ENCODE measurements at places on chromosomes 7 and 10.

GRCh38 chr10:86288695-86289576 lies 77.7 kb downstream of the GRID1 start:
- no peak for DNase-seq

DNA sequence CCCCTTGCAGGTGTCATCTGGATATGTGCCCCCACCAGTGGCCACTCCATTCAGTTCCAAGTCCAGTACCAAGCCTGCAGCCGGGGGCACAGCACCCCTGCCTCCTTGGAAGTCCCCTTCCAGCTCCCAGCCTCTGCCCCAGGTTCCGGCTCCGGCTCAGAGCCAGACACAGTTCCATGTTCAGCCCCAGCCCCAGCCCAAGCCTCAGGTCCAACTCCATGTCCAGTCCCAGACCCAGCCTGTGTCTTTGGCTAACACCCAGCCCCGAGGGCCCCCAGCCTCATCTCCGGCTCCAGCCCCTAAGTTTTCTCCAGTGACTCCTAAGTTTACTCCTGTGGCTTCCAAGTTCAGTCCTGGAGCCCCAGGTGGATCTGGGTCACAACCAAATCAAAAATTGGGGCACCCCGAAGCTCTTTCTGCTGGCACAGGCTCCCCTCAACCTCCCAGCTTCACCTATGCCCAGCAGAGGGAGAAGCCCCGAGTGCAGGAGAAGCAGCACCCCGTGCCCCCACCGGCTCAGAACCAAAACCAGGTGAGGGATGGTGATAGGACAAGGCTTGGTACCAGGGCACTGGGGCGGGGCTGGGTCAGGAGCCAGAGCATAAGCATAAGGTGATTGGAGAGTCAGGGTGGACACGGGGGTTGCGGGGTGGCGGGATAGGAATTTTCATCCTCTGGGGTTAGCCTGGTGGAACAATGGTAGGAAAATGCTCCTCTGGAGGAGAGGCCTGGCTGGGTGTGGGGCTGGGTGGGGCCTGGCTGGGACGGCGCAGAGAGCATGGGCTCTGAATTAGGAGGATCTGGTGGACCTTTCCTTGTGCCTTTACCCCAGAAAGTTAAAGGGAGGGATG lies 1.9 kb downstream of the ZYX start:
- no peak for DNase-seq

- DNase-seq = no peak
These were observed 56.0 kb upstream of the PITRM1 start for GRCh38 chr10:3228629-3228945.

GRCh38 chr10:129778571-129778970 lies 185.5 kb downstream of the EBF3 start:
- no peak for DNase-seq

- DNase-seq = no peak
These were observed 45.1 kb upstream of the CCNJ start for GRCh38 chr10:95998255-95998784.

GRCh38 chr10:131818510-131819234 lies 82.1 kb upstream of the PPP2R2D start:
- DNase-seq = no peak

DNA sequence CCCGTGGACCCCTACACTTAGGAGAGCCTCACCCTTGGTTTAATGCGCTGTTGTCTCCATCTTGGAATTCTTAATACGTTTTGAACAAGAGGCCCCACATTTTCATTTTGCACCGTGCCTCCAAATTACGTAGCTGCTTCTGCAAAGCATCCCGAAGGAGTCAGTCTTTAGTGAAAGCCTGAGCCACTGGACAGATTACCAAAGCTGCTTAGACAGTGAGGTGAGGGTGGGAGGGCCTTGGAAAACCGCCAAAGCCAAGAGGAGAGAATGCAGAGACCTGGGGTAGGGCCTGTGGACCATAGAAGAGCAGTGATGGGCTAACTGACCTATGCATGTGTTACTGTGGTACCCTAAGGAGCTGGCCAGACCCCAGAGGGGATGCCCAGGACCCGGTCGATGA lies 4.2 kb upstream of the TCAF1 start:
- DNase-seq = no peak

DNA sequence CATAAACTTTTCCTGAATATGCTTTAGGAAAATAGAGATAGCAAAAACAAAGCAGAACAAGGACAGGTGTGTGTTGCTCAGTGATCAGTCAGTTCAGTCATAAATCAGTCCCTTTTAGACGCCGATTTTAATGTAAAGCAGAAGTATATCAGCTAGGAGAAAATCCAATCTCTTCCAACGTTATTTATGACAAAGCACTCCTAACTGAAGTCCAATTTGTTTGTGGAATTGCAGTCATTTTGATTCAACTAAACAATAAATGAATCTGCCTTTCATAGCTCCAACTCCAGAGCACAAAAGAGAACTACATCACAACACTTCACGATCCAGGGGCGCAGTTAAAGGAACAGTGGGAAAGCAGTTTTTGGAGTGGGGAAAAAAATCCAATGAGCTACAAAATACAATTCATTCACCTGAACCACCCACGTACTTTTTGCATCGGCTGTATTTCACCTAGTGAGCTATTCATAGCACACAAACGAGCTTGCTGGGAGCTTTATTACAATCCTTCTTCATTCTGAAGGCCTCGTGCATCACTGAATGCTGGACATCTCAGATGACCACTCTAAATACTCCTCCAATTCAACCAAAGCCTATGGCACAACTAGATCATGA lies 151.3 kb downstream of the LRRN3 start:
- no peak for DNase-seq

DNA sequence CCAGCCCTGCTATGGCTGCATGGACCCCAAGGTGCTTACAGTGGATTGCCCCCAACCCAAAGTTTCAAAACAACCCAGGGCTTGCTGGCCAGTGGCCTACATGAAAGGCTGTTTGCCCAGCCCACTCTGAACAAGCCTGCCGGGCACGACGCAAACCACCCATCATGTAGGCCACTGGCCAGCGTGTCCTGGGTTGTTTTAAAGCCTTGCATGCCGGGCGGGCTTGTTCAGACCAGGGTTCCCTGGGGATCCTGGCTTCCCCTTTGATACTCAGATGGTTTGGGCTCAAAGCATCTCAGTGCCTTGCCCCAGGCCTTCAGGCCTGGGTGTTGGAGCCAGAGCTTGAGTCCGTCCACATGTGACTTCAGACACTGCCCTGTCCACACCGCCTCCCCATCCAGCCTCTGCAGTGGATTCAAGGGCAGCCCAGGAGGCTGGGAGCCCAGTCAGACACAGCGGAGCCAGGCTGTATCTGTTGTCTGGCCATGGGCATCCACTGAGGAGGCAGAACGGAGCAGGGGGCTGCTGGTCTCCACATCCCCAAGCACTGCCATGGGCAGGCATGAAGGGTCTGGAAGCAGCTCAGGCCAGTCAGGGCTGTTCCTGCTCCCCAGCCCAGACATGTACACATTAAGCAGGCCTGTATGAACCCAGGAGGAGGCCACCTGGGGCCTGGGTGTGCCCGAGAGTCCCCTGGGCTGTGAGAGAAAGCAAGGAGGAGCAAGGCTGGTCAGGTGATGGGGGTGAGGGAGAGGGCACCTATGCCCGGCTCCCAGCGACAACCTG lies 4.0 kb upstream of the ADIRF start:
- DNase-seq = no peak

DNA sequence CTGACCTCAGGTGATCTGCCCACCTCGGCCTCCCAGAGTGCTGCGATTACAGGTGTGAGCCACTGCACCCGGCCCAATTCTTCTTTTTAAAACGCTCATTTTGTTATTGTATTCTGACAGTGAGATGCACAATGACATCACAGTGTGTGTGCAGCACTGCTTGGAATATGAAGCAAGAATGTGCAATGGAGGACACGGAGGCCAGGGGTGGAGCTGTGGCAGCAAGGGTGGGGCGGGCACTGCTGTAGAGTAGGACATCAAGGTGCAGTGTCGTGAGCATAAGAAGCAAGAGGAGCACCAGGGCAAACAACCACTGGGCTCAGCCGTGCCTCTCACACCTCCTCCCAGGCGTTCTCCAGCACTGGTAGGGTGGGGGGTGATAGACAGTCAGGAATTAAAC lies 26.8 kb upstream of the GRID1 start:
- no peak for DNase-seq

DNA sequence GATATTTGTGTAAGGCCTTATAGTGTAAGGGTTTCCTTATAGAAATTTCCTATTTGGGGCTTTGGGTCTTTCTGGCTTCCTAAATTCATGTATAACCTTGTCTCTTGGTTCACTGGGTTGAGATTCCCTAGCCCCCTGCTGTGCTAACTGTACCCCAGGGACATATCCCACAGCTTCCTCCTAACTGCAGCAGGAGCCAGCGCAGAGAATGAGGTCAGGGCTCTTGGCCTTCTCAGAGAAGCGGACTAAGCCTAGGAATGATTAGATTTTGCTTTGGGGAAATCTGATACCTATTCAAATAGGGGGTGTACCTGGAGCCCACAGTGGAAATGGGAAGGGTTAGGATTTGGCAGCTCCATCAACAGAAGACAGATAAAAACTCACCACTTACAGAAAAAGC lies 138.1 kb upstream of the EFCAB10 start:
- no peak for DNase-seq

DNA sequence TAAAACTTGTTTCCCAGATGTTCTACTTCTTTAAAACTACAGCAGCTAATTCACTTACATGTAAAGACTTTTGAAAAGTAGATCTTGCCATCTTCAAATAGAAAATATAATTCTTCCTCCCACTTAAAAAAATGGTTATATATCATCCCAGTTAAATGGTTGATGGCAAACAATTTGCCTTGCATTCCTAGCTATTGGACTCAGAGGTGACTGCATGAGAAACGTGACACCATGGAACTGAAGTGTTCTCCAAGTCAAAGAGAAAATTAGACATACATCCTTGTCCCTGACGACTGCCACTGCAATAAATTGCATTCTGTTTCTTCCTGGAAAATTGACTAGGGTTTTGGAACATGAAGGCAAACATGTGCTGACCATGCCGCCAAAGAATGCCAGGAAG lies 95.0 kb upstream of the POM121L12 start:
- DNase-seq = no peak

DNA sequence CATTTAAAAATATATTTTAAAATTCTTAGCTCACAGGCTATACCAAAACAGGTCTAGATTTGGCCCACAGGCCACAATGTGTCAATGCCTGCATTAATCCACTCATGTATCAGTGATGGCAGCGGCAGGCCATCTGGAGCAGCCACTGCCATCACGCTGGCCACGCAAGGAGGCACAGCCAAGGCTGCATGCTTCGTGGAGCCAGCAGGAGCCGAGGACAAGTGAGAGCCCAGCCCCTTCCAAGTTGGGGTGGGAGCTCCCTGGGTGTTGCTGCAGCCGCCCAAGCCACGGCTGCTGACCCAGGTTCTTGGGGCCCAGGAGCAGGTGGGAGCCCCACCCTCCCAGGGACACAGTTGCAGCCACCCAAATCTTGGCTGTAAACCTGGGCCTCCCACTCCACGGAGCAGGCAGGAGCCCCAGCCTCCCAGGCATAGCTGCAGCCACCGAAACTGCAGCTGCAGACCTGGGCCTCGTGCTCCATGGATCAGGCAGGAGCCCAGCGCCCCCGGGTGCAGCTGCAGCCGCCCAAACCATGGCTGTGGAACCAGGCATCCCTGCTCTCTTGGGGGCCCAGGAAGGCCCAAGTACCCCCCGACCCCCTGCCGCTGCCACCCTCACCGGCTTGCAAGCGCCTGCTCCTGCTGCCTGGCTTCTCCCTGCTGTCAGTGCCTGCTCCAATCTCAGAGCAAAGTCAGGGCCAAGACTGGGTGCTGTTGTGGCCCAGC lies 87.3 kb upstream of the CACUL1 start:
- no peak for DNase-seq

GRCh38 chr7:88437132-88437531 lies 130.4 kb upstream of the STEAP4 start:
- DNase-seq = no peak

GRCh38 chr7:111010798-111011197 lies 80.1 kb upstream of the LRRN3 start:
- no peak for DNase-seq

DNA sequence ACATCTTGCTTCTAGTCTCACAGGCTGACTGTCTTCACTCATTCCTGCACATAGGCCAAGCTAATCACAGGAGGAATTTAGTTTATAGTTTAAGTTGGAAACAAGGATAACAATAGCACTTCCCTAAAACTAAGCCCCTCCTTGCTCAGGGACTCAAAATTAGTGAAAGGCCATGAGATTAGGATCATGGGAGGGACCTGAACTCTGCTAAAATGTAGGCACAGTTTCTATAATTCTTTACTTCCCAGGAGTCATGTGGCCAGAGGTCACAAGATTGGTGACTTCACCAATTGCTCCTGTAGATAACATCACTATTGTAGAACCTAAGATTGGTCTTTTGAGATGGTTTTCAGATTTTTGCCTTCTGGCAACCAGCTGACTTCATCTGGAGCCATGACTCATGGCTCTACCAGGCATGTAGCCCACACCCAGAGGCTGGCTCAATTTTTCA lies 14.8 kb upstream of the UPP1 start:
- DNase-seq = peak; percentile 48

DNA sequence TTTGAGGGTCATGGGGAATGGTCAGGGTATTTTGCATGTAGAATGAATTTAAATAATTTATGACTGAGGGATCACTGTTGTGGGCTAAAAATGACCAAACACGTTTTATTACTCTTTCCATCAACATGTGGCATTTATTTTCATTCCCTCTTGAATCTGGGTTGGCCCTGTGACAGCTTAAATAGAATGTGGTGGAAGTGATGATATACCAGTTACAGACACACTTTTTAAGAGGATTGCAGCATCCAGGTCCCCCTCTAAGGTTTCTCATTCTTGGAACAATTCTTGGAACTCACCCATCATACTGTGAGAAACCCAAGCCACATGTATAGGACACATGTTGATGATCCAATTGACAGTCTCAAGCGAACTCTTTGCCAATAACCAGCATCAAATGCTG lies 272.4 kb downstream of the ETV1 start:
- peak; percentile 18 for DNase-seq

DNA sequence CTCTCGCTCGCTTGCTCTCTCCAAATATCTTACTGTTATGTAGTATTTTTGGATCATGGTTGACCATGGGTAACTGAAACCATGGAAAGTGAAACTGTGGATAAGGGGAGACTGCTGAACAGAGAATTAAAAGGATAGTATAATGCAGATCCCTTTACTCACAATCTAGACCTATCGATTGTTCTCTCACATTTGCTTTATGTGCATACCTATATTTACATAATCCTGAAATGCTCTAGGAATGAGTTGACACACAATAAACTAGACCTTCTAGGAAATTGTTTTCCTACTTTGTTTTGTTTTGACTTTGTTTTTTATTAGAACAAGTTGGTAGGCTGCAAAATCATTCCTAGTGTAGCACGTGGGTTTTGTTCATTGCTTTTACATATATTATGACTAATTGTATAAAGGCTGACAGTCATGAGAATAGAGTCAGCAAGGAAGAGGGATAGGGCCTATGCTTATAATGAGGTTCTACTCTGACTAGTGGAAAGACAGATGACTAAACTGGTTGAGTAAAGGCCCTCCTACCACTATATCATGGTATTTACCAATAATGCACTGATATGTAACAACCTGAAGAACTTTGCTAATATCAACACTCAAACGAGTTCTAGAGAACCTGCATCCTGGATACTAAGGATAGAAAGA lies 175.3 kb upstream of the TARP start:
- DNase-seq = no peak
